ENCODE measurements at places on chromosomes 11 and 22. TPM values are rescaled to one million over a fixed set of nuclear protein-coding genes. Genes with fewer than 3 reads are reported as not detected.

ACR gene
- total RNA-seq, result not detected

TBX1 gene
- total RNA-seq, result 0.05 TPM

KIF18A gene
- 14.0 TPM for total RNA-seq

- DNase-seq, result no peak
Observed at GRCh38 chr11:101817581-101817980, 97.2 kb upstream of the CEP126 start.

DNA sequence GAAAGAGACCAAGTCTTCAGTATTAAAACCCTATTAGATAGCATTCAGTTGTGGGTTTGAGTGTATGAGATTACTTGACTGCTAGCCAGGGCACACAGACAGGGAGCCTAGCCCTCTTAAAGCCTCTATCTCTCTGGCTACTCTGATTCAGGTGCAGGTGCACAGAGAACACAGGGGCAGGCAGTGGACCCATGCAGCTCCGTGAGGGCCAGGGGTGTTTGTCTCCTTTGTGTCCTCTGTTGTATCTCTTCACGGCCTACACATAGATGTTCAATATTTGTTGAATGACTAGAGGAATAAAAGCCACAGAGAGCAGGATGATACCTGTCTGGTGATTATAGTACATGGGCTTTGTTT lies 21.5 kb upstream of the AIFM3 start:
- DNase-seq, result no peak

GRCh38 chr11:90391756-90392155 lies 168.9 kb upstream of the CHORDC1 start:
- no peak for DNase-seq

DNA sequence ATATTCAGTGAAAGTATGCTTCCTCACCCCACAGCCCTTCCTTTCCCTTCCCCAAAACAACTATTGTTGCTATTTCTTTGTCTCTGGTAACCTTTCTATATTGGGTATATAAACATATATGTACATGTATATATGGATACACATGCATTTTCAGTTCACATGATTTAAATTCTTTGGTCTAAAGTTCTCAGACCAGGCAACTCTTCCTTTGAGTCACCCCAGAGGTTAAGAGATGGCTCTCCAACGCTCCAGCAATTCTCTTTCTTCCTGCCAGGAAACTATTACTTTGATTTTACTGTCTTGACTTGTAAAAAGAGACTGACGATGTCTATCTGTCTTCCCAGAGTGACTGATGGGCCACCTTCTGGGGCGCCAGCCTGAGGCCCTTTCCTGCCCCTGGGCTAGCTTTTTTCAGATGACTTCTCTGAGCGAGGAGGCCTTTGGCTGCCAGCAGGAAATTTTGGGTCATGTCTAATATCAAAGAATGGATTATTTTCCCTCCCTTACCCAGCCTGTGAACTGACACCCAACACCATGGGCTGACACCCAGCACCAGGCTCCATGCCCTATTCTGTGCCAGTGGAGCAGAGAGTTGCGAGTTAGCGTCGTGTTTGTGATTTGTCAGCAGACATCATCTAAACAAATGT lies 14.4 kb upstream of the ST3GAL4 start:
- DNase-seq, result no peak

- DNase-seq, result peak; percentile 45
Observed at GRCh38 chr22:36332623-36333332, 55.0 kb downstream of the MYH9 start.

GRCh38 chr11:95248666-95249467 lies 17.9 kb upstream of the SESN3 start:
- DNase-seq, result no peak

DNA sequence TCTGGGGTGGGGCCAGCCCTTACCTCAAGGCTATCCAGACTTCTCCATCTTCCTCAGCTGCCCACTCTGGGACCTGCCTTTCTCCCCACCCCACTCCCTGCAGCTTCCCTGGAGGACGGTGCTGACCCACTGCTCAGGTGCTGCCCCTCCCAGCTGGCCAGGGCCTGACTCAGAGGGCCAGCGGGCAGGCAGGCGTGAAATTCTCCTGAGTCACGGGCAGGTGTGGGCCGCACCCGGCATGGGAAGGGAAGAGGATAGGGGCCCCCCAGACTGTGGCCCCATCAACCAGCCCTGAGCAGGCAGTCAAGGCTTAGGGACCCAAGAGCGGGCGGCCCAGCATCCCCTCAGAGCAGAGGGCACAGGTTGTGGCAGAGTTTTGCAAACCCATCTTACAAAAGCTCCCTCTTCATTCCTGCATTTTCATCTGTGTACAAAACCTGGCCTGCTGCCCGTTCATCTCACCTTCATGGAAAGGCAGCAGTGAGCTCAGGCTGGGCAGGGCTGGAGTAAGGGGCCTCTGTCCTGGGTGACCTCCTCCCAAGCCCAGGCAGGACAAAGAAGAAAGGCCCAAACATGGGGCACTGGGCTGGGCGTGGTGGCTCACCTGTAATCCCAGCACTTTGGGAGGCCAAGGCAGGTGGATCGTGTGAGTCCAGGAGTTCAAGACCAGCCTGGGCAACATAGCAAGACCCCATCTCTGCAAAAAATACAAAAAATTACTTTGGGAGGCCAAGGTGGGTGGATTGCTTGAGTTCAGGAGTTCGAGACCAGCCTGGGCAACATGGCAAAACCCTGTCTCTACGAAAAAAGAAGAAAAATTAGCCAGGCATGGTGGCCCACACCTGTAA lies 6.1 kb downstream of the RHOD start:
- DNase-seq, result no peak

- no peak for DNase-seq
Observed at GRCh38 chr22:45465633-45466032, 37.0 kb upstream of the FBLN1 start.

DNA sequence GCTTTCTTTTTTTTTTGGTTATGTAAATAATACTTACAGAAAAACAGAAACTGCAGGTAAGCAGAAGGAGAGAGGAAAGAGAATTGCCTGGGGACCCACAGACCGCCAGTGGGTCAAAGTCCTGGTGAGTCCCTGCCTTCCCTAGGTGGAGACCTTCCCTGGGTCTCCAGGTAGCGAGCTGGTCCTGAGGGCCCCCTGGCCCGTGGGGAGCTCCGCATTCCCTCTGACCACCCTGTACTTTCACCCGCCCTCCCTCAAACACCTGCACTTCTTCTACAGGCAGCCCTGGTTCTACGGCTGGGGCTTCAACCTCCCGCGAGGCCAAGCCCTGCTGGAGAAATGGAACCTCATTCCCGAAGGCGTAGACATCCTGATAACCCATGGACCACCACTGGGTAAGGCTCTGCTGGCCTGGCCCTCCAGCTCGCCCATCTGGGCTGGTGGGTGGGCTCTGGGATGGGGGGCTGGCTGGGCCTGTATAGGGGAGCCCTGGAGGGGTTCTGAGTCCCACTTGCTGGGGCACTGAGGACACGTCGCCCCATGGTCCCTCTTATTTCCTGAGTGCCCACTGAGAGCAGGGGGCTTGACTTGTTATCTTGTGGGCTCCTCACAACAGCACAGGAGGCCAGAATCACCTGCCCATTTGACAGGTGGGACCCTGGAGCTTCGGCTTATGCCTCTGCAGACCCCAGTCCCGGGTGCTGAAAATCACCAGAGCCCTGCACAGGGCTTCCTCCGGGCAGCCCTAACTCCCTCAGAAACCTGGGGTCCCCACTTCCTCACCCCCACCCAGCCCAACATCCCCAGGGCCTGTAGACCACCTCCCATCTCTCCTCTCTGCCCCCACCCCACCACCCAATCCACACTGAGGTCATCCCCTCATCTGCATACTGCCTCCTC lies 86.4 kb downstream of the MPPED1 start:
- DNase-seq, result no peak

DNA sequence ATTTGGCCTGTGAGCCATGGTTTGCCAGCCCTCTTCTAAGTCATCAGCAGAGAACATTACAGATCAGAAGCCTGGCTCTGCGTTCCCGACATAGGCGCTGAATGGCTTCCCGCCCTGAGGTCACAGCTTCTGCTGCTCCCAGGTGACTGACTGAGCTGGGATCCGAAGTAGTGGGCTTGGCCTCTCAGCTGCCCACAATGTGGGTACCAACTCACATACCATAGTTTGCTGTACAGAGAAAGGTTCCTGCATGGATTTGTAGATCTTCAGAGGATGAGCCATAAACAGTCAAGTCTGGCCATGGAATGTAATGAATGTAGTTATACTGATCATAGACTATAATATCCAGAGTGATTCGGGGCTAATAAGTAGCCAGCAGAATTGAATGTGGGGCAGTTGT lies 42.6 kb downstream of the TEAD1 start:
- DNase-seq, result no peak

DNA sequence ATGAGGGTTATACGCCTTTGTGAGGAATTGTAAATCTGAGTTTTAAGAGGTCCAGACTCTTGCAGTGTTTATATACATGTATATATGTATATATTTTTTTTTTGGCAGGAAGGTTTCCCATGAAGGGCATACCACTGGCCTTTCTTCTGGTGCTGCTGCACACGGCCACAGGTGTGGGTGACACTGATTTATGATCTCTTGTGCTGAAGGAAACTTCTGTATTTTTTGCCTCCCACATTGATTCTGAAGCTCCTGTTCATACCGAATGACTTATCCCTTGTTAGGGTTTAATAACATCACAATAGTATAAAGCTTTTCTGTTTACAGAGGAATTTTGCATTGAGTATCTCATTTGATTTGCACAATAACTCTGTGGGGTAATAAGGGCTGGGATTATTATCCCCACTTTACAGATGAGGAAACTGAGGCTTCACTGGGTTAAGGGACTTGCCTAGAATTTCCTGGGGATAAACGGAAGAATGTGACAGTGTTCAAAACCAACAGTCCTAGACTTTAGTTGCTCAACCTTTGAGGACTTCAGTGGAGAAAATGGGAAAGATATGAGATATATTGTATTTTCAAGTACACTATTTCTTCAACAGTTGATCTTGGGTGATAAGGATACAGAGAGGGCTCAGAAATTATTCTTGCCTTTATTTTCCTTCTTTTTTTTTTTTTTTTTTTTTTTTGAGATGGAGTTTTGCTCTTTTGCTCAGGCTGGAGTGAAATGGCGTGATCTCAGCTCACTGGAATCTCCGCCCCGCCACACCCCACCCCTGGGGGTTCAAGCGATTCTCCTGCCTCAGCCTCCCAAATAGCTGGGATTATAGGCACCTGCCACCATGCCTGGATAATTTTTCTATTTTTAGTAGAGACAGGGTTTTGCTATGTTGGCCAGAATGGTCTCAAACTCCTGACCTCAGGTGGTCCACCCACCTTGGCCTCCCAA lies 70.1 kb downstream of the MICAL2 start:
- DNase-seq, result no peak

DNA sequence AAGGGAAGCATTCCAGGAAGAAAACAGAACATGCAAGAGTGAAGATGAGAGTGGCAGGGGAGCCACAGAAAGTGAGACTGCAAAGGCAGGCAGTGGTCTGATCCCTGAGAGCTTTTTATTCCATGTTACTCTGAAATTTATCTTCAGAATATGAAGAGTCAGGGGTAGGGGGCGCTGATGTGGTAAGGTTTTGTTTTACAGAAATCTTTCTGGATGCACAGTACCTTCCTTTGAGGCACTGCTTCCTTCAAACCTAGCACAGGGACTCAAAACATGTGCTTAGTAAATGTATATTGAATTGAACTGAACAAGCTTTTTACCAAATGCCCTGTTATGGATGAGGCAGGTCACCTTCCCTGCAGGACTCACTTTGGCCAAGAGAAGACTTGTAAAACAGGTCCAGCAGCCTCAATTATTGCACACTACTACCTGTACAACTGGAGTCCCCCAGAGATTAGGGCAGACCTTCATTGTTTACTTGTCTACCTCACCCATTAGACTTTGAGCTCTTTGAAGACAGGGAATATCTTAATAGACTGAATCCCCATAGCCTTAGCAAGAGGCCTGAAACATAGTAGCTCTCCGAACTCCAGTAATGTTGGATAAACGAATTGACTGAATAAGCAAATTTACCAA lies 2.2 kb downstream of the PAK1 start:
- no peak for DNase-seq

DNA sequence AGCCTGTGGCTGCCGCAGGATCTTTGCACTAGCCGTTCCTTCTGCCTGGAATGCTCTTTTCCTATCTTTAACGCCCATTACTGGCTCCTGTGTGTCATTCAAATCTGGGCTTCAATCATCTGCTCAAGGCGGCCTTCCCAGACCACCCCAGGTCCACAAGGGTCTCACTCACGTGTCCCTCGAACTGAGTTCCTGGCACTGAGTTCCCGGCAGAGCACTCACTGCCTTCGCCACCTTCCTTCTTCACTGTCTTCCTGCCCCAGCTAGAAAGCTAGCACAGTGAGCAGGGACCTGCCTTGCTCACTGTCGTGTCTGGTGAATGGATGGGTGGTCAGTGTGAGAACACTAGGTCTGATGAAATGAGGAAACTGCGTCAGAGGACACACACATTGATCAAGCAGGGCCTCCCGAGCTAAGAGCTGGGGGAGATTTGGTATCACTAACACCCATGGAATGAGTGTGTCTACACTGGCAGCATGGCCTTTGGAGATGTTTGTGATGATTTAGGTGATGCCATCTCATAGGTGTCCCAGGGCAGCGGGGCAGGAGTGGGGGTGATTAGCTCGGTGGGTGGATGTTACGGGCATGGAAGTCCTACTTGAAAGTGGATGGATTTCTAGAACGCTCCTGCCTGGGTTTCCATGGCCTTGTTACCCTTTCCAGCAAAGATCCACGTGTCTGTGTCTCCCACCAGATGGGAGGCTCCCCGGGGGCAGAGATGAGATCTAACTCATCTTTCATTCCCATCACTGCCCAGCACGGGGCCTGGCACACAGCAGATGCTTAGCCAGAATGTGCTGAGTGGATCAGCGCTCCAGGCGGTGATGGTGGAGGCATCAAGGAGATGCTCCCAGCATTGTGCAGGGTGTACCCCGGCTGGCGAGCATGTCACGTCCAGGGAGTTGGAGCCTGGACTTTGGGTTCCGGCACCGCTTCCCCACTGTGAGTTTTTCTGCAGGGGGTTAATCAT lies 64.5 kb downstream of the SHISAL1 start:
- DNase-seq, result no peak

- DNase-seq, result no peak
Observed at GRCh38 chr11:18000760-18001159, 12.1 kb downstream of the SERGEF start.

DNA sequence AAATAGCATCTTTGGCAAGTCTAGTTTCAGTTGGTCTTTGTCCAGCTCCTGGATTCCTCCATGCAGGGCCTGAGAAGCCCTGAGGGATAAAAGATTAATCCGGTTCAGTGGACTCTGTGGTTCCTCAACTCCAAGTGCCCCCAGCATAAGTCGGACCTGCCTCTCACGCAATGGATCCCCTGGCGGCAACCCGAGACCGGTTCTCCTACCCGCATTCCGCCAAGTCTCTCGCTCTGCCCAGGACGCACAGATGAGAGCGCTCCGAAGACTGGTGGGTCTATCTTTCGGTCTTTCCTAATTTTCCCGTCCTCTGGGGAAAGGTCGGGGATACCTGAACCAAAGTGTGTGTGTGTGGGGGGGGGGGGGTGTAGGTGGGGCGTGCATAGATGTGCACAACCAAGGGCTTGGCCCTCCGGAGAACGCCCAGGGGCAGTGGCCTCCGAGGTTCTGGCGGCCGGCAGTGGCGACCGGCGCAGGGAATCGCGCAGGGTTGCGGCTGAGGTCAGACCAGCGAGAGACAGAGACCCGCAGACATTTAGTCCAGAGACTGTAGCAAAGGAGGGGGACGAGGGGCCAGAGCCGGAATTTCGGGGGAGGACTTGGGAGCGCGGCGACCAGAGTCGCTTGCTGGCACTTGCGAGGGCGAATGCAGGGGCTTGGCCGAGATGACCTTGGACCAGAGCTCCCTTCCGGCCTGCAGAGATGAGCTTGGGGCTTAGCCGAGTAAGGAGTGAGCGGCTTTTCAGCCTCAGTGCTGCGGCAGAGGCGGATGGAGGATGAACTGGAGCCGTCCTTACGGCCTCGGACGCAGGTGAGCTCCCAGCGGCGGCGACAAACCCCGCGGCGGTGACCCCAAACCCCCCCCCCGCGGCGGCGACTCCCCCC lies 712 bp upstream of the SLC2A11 start:
- no peak for DNase-seq

GRCh38 chr11:61969838-61970662 lies 2.6 kb upstream of the FTH1 start:
- DNase-seq, result no peak

Measured in thymus (tissue), 14 donors.